ENCODE measurements at places on chromosomes 7 and 10.

- no peak for DNase-seq
Observed at GRCh38 chr7:40535678-40536077, 400.9 kb downstream of the SUGCT start.

DNA sequence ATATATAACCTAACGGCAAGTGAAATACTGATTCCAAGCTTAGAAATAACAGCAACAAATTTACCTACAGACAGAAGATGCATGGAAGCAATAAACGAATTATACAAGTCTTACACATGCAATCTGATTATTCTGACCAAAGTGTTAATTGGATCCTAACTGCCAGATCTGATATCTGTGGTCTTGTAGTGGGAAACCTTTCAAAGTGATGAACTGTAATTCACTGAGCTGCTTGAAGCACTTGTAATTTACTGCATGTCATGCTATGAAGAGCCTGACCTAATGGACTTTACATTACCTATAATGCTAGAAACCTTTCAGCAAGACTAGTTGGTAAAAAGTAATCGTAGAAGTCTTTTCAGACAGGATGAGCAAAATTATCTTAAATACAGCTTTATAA lies 205.6 kb downstream of the FOXP2 start:
- DNase-seq, result no peak

DNA sequence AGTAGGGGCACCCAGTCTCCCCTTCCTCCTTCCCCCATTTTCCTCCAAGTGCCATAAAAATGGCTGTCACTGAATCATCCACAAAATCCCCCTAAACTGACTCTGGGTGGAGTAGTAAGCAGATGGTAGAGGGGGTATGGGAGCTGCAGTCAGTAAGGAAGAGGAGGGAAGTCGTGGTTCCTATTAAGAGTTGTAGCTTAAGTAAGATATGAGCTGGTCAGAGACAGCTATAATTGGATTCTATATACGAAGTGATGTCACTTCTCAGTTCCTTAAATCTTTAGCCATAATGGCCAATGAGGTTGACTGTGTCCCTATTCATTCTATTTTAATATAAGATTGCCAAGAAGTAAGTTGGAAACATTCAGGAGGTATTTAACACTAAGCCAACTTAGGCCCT lies 131.7 kb downstream of the SLC16A9 start:
- no peak for DNase-seq

DNA sequence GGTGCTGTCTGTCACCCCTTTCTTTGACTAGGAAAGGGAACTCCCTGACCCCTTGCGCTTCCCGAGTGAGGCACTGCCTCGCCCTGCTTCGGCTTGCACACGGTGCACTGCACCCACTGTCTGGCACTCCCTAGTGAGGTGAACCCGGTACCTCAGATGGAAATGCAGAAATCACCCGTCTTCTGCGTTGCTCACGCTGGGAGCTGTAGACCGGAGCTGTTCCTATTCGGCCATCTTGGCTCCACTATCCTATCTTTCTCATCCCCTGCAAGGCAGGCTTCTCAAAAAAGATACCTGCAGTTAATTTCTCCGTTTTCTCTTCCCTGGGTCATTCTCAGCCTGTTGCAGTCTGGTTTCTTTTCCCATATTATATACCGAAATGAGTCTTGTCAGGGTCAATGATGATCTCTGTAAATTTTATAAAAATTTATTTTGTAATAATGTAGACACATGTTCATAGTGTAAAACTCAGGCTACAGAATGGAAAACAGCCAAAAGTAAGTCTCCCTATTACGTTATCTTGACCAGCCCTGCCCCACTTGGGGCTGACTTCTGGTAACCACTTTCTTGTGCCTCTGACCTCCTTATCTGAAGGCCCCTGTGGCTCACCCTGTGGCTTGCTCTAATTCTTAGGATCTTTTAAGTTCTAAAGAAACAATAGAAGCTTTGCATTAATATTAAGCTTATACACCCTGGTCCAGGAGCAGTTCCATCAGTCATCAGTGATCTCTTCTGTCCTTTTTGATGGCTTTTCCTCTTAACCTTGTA lies 20.7 kb downstream of the BLVRA start:
- no peak for DNase-seq

DNA sequence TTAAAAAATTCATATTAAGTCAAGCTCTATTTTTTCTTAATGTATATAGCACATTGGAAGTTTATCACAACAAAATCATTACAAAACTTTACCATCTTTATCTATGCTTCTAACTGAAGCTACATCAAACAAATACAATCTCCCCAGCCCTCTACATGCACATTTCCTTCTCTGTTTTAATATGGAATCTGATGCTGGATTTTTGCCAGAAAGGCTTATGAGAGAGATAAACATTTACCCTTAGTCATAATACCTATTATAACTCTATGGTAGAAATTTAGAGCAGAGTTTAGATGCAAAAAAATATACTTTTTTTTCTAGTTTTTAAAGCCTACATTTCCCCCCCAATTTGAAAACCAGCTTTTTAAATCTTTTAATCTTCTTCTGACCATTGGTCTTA lies 1198.6 kb downstream of the GATA3 start:
- DNase-seq, result no peak

DNA sequence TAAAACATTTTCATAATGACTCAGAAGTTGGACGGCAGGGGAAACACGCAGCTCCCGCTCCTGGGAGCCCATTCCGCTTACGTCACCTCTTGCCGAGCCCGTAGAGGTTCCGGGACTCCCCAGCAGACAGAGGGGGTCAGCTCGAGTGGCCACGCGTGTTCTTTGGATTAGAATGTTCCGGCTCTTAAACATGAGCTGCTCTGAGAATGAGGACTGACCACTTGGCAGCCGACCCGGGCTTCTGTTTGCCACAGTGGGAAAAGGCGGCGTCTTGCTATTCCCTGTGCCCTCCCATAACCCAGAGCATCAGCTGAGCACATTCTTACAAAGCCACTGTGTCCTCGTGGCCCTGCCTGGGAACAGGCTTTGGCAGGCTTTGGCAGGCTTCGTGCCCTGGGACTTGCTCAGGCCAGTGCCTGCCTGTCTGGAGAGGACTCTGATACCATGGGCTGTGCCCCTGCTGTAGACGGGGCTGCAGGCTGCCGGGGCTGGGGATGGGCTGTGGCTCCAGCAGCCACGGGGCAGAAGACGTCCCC lies 40.1 kb downstream of the PFKP start:
- no peak for DNase-seq

- no peak for DNase-seq
Observed at GRCh38 chr10:130957423-130957822, 354.1 kb downstream of the TCERG1L start.

DNA sequence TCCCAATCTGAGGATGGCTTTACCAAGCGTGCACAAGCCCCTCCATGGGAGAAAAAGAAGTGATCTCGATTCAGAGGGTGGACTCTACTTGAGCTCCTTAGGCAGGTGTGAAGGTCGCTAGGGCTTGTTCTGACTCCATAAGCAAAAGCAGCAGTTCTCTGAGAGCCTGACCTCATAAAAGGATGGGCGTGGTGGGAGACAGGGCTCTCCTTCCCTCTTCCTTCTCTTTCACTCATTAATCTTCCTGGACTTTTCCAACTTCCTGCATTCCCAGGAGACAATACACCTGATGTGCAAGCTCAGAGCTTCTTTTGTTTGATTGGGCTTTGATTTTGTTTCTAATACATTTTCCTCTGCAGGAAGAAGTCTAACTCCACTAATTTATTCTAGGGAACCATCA lies 22.3 kb upstream of the TMEM72 start:
- DNase-seq, result no peak

DNA sequence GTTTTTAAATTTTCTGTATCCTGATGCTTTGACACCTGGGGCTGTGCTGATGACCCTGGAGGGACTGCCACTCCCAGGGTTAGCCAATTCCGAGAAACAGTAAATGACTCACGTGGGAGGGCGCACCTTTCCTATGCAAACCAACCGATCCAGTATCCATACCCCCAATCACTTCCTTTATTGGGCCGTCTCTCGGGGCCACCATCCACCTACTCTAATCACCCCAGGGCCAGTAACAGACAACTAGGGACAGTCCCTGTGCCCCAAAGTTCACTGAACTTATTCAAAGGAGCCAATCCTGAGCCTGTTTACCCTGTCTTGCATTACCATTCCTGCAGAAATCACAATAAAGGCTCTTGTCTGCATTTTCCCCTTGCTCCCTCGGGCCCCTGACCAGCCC lies 6.6 kb upstream of the LGI1 start:
- DNase-seq, result no peak

DNA sequence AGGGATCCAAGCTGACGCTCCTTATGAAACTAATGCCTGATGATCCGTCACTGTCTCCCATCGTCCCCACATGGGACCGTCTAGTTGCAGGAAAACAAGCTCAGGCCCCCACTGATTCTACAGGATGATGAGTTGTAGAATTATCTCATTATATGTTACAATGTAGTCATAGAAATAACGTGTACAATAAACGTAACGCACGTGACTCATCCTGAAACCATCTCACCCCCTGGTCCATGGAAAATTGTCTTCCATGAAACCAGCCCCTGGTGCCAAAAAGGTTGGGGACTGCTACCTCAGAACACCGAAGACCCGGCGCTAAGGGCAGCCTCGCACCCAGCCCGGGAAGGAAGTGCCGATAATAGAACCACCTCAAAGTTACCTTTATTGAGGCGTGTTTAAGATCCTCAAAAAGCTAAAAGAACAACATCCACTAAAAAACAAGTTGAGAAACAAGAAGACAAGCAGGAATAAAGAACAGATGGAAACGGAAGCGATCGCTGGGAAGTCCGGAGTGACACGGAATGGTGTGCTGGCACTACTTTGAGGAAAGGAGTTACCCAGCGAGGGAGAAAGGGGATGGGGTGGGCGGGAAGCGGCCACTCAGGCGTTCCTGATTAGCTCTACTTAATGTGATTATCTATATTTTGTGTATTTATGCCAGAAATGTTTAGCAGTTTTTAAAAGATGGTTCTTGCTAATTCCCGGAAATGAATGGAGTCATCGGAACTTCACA lies 50.1 kb upstream of the PRKAR1B start:
- no peak for DNase-seq

DNA sequence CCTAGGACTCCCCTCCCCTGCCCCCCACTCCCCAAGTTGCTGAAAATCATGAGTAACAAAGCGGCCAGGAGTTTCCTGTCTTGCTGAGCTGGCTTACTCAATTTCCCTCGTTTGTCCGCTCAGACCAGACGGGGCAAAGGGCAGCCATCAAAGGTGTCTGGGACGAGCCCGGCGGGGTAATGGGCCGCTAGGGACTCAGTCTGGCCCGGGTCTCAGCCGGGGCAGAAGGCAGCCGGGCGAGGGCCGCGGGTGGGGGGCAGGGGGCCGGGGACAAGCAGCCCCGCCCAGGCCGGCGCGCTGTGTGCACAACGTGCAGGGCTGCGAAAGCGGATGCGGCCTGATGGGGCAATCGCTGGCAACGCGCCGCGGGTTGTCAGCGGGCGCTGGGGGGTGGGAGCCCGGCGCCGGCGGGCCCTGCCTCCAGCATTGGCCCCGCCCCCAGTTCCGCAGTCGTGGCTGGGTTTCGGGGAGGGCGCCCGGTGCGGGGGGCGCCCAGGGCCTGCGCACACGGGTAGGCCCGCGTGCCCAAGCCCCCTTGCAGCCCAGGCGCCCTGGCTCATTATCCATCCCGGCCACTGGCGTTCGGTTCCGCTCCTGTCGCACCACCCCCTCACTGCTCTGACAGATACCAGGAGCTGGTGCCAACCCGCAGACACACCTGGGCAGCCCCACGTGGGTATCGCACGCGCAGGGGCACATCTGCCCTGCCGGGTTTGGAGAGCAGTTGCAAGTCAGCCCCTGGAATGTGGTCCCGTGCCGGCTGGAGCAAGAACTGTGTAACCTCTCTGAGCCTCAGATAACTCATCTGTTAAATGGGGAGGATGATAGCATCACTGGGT lies 35.1 kb downstream of the DNAJB12 start:
- DNase-seq, result no peak

- no peak for DNase-seq
Observed at GRCh38 chr7:73810998-73811360, 19.8 kb upstream of the CLDN4 start.

DNA sequence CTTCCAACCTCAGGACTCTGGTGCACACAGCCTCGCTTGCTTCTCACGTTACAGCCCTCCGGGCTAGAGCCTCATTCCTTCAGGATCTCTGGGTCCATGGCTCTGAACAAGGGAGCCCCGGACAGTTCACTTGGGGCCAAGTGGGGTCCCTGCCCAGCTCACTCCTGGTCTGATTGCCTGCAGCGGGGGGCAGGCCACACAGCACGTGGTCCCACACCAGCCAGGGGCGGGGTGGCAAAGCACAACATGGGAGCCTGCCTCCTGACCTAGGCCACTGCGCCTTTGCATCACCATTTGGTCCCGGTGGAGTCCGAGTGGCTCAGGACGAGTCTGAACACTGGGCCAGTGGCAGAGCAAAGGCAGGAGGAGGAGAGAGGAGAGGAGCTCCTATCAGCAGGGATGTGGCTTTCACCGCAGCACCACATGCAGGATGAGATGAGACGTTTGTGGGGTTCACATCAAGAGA lies 13.4 kb upstream of the CRYGN start:
- DNase-seq, result no peak

DNA sequence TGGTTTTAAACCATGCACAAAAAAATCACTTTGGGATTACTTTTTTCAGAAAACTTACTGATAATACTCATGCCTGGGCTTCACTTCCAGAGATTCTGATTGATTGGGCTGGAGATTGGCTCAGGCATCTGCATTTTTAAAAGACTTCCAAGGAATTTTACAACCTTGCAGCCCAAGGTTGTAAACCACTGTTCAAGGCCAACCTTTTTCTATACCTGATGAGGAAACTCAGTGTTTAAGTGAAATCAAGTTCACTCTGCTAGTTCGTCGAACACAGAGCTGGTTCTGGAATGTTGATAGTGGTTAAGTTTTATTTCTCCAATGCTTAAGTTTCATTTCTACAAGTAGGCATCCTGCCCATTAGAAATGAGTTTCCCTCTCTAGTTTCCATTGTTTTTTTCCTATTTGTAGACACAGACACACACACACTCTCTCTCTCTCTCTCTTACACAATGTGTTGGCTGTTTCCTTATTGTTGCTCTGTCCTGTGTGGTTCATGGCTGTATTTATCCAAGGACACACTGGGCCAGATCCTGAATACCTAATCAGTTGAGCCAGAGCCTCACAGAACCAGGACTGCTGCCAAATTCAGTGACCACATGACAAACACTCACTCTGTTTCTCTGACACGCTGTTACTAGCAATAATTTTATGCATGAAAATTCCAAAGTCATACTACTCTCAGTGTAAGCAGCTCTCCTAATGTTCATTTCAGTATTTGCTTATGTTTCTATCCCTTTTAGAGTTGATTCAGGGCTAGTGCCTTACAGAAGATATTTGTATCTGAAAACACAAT lies 3.7 kb upstream of the IFIT1B start:
- no peak for DNase-seq

- no peak for DNase-seq
Observed at GRCh38 chr10:3578682-3579081, 206.3 kb downstream of the KLF6 start.

GRCh38 chr10:98062424-98062823 lies 32.0 kb upstream of the CRTAC1 start:
- no peak for DNase-seq

- no peak for DNase-seq
Observed at GRCh38 chr10:71561003-71561574, 158.5 kb downstream of the C10orf105 start.

DNA sequence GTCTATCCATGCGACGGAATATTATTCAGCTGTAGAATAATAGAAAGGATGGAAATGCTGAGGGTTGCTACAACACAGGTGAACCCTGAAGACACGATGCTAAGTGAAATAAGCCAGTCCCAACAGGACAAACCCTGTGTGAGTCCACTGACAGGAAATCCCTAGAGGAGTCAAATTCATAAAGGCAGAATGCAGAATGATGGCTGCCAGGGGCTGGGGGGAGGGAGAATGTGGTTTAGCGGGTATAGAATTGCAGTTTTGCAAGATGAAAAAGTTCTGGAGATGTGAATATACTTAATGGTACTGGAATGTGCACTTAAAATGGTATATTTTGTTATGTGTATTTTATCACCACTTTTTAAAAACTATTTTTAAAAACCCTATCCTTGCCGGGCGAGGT lies 36.9 kb upstream of the DOCK1 start:
- DNase-seq, result no peak
